ENCODE measurements at places on chromosomes 2 and 18.

DNA sequence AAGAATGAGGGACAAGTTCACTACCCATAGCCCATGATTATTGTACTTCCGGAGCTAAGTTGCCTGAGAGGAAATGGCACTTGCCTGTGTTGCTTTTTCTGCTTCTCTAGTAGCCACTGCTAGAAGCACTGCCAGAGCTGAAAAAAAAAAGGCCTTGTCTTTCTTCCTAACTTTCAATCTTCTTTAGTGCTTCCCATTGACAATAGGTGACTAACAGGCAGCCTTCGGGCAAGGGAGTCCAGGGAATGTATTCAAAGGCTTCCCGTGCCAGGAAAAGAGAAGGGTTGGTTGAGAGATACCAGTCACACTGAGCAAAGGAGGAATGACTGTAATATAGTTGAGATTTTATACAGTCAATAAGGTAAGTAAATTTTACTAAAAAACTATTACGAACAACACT lies 242.0 kb downstream of the CALCRL start:
- no peak for DNase-seq

GRCh38 chr18:58535340-58536201 lies 93.3 kb downstream of the ALPK2 start:
- no peak for DNase-seq

GRCh38 chr2:60411295-60411694 lies 142.2 kb downstream of the BCL11A start:
- DNase-seq, result no peak

DNA sequence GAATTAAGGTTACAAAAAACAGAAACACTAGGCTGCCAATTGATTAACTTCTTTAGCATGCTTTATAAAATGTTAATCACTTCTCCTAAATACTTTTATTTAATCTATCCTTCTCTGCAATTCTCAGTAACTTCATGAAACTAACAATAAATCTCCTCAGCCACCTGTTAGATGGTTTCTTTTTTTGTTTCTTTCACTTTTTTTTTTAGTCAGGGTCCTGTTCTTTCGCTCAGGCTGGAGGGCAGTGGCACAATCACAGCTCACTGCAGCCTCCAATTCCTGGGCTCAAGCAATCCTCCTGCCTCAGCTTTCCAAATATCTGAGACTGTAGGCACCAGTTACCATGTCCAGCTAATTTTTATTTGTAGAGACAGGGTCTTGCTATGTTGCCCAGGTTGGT lies 213.4 kb upstream of the STK17B start:
- DNase-seq, result no peak

DNA sequence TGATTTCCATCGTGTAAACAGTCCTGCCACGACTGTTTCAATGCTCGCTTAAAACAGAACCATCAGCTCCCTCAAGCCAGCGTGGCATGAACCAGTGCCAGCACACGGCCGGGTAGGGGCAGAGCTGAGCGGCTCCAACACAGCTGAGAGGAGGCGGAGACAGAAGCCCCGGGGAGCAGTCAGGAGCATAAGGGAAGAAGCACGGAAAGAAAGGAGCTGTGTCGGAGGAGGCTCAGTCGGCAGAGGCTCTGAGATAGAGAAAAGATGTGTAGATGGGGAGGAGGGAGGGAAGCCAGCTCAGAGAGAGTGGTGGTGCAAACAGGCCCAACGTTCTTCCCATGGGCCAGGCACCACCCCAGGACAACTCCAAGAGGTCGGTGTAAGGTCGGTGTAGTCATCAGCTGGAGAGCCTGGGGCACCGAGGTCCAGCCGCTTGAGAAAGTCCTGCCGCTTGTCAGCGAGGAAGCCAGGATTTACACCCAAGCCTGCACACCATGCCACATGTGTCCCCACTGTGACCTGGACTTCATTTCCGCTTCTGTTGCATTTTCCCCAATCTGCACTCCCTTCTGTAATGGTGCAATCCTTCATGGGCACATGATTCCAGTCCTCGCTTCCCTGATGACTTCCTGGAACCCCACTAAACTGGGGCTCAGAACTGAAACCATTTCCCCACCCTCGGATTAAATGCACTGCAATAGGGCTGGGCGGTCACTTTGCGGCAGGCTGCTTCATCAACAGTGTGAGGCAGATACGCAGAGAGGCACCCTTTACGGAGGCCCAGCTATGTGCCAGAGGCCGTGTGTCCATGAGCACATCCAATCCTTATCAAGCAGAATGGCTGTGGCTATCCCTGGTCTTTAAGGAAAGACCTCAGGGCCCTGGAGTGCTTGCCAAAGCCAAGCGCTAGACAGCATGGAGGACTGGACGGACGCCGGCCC lies 43.5 kb downstream of the CYP27C1 start:
- DNase-seq, result no peak

GRCh38 chr2:176650104-176650837 lies 381.0 kb downstream of the MTX2 start:
- DNase-seq, result no peak

DNA sequence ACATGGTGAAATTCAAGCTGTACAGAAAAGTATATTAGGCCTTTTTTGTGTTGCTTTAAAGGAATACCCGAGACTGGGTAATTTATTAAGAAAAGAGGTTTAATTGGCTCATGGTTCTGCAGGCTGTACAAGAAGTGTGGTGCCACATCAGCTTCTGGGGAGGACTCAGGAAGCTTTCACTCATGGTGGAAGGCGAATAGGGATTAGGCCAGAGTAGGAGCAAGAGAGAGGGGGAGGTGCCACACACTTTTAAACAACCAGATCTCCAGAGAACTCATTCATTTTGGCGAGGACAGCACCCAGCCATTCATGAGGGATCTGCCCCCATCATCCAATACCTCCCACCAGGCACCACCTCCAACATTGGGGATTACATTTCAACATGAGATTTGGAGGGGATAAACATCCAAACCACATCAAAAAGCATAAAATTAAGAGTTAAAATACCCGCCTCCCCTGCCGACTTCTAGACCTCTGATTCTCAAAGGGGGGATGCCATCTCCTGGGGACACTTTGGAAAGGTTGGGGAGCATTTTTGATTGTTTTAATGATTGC lies 15.1 kb upstream of the LIPG start:
- no peak for DNase-seq

DNA sequence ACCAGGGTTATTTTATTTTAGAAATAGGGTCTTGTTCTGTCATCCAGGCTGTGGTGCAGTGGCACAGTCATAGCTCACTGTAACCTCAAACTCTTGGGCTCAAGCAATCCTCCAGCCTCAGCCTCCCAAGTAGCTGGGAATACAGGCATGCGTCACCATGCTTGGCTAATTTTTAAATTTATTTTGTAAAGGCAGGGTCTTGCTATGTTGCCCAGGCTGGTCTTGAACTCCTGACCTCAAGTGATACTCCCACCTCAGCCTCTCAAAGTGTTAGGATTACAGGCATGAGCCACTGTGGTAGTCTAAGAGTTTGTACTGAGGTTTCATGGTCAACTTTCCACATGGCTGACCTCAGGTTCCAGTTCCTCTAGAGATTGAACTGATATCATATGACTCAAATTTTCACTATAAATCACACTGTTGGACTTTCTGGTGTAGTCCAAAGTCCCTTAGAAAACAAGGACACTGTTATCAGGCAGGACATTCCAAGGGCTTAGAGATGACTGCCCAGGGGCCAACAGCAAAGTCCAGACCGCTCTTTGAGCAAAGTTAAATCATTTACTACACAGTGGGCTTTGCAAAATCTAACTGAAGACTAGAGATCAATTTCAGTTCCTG lies 82.0 kb upstream of the MEX3C start:
- DNase-seq, result no peak
